Transverse colon (tissue), 4 donors: ENCODE measurements at places on chromosomes 6 and 20.

GRCh38 chr20:458776-459175, 3.6 kb downstream of the TBC1D20 start:
- no peak for DNase-seq

DNA sequence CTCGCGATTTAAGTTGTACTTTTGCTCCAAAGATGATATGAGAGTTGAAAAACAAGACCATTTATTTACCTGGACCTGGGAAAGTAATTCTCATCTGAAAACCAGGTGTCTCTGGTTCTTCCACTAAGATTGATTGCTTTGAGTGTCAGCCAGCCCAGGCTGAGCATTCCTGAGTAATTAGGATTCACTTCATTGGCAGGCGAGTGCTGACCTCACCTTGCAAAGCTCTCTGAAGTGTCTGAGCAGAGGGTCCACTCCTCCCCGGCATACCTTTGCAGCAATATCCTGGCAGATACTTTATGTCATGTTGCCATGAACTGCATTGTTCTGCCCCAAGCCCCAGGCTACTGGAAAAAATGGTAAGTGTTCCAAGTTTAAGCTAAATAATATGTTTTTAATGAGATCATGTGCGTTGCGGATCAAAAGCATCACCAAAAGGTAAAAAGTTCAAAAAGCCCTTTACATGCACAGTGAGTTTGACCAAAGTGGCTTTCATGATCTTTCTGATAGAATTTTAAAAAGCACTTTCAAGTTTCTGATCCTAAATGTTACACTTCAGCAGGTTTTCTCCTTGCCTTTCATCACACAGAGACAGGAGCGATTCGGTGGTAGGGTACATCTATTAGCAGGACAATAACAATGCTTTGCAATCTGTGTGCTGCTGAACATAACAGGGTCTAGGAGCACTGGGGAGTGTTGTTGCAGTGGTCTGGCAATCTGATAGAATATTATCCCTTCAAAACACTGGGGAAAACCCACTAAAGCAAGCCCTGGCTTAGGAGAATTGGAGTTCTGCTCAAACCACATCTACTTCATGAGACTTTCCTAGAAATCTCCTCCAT, 127.8 kb upstream of the EEF1E1 start:
- no peak for DNase-seq

- DNase-seq: no peak
Measured at GRCh38 chr20:33908336-33908735, 85.4 kb upstream of the RALY start.

DNA sequence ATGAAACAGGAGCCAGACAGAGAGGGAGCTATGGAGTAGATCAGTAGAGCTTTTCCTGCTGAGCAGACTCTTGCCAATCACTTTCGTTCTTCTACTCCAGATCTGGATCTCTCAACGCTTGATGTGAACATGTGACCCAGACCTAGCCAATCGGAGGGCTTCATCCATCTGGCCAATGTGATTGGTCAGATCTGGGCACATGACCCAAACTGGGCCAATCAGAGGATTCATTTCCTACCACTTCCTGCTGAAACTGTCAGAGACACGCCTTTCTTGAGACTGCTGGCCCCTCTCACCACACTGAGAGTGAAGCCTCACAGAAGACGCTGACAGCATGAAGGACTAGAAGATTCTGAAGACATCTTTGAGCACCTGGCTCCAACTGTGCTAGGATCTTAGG, 44.2 kb upstream of the ZMYND8 start:
- no peak for DNase-seq

- peak; percentile 55 for DNase-seq
Measured at GRCh38 chr6:89311853-89312531, 3.1 kb downstream of the GABRR2 start.

DNA sequence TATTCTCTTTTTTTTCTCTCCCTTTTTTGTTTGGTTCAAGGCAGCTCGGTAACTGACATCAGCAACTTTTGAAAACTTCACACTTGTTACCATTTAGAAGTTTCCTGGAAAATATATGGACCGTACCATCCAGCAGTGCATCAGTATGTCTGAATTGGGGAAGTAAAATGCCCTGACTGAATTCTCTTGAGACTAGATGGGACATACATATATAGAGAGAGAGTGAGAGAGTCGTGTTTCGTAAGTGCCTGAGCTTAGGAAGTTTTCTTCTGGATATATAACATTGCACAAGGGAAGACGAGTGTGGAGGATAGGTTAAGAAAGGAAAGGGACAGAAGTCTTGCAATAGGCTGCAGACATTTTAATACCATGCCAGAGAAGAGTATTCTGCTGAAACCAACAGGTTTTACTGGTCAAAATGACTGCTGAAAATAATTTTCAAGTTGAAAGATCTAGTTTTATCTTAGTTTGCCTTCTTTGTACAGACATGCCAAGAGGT, 10.6 kb downstream of the HEY2 start:
- DNase-seq: no peak

- no peak for DNase-seq
Measured at GRCh38 chr6:55100686-55101085, 73.6 kb upstream of the HCRTR2 start.

DNA sequence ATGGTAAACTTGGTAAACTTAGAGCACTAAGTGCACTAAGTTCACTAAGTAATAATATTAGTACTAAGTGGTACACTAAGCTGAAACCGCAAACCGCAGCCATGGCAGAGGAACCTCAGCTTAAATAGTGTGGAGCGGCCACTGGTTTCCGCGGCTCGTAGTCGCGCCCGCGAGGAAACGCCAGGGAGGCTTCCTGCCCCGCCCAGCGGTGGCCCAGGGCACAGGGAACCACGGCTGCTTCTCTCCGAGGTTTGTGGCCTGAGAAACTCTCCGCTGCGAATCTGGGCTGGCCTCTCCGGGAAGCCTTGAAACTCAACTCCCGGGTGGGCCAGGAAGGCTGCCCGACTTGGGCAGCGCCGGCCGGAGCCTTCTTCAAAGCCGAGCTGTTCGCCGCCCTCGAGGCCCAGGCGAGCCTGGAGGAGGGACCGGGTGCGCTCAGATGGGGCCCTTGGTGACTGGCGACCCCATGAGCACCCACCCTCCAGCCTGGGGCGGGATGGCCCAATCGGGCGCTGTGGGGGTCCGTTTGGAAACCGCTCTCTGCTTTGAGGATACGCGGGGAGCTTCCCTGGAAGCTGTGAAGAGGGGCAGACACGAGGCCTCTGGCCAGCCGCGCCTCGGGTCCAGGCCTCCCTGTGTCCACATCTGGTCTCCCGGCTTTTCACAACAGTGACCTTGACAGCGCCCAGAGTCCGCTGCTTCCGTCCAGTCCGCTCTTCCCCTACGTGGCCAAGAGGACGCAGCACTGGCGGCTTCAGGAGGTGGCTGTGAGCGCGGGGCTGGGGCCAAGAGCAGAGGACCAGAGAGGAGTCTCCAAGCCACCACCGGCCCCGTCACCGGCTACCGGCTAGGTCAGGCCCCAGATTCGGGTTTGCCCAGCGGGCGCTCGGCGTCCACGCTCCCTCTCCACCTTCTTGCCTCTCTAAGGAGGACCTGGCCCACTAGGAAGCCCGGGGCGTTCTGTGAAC, 25.4 kb upstream of the HLA-E start:
- peak; percentile 61 for DNase-seq

GRCh38 chr6:110183292-110183885, 3.2 kb downstream of the CDC40 start:
- no peak for DNase-seq

DNA sequence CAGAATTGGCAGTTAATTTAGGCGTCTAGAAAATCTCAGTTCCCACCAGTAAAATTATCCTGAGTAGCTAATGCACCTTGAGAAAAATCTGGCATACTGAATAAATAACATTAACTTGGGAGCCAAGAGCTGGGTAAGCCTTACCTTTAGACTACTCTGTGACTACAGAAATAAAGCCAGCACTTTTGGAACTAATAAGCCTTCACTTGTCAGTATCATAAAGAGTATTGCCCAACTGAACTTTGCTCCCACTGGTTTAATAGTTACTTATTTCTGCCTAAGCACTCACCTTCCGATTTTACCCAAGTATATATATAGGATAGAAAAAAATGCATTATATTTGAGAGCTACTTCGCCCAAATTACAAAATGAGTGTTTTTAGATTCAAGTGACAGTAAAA, 10.7 kb downstream of the FAM8A1 start:
- DNase-seq: no peak

GRCh38 chr6:89818977-89819335, 638 bp downstream of the MDN1 start:
- peak; percentile 23 for DNase-seq

DNA sequence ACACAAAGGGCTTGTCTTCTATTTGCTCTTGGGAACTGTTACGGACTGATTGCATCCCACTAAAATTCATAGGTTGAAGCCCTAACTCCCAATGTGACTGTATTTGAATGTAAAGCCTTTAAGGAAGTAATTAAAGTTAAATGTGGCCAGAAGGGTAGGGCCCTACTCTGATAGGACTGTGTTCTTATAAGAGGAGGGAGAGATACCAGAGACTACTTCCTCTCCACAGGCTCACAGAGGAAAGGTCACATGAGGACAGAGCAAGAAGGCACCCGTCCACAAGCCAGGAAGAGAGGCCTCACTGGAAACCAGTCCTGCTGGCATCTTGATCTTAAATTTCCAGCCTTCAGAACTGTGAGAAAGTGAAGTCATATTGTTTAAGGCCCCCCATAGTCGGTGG, 211.9 kb downstream of the CDH26 start:
- no peak for DNase-seq

DNA sequence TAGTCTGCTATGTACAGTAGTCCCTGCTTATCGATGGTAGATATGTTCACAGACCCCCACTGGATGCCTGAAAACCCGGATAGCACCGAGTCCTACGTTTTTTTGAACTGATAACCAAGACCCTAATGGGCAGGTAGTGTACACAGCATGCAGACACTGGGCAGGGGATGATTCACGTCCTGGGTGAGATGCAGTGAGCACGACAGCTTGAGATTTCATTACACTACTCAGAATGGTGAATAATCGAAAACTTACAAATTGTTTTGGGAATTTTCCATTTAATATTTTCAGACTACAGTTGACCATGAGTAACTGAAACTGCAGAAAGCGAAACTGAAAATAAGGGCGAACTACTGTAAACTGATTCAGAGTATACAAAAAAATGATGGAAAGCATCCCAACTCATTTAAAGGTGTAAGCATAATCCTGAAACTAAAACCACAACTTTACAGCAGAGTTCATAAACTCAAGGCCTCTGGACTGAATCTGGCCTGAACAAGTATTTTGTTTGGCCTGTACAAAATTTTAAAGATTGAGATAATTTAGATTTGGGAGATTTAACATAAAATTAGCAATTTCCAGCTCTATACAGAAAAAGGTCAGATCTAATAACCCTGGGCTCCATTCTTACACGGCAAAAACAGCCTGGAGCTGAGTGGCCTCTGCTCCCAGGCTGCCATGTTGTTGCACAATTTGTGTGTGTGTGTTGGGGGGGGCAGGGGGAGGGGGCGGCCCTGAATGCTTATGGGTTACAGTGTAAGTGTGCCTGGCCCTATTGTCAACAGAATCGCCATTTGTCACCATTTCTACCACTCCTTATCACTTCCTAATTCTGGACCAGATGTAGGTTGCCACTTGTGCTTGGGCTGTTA, 34.9 kb downstream of the RNF24 start:
- DNase-seq: no peak

- DNase-seq: no peak
Measured at GRCh38 chr6:132215805-132216204, 185.5 kb downstream of the MOXD1 start.

GRCh38 chr20:44702776-44703175, 12.4 kb upstream of the CCN5 start:
- peak; percentile 64 for DNase-seq

- DNase-seq: peak; percentile 85
Measured at GRCh38 chr6:44219053-44219814, 2.5 kb downstream of the MYMX start.

DNA sequence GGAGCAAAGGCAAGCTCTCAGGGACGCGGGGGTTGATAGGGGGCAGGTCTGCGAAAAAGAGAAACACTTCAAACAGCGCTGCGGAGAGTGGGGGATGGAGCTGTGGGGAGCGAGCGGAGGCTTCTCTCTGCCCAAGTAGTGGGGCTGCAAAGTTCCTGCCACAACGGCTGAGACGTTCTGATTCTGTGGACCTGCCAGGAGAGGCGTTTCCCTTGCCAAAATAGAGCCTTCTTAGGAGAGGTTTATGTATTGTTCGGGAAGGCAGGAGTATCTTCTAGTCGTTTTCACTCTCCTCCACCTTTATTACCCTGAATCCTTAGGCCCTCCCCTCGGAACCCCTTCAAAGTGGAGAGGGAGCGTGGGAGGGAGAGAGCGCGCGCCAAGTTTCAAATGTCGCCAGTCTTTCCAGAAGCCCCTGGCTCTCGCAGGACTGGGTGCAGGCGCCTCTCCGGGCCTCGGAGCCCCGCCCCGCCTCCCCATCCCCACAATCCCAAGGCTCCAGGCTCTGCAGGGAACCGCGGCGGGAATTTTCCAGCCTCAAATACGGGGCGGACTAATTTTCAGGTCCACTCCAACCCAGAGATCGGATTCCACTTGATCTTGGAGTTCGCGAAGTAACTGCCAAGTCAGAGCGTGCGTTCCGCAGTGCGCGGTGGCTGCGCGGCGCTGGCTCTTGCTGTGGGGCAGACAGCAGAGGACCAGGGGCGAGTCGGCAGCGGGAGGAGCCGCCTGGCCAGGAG, 10.0 kb upstream of the POU3F2 start:
- DNase-seq: no peak

DNA sequence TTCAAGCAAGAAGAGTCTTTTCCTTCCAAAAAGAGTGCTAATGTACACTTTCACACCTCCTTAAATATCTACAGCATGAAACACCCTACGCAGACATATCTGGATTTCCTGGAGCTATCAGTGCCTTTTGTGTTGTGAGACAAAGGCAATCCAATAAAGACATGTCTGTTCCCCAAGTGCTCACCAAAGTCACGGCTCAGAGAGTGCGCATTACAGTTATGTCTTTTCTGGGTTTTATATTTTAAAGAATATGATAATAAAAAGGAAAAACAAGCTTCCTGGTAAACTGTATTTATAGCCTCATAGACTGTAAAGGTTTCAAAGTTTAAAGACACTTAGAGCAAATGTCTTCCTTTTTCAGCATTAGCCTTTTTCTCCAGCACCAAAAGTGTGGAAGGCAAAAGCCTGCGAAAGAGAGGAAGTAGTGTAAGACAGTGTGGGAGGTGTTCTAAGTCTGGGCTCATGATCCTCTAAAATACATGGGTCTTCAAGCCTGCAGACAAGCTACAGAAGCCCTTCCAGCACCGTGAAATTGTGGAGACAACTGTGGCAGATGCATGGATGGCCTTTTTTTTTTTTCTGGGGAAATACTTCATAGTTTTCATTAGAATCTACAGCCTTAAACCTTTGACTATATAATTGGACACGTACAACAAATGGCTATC, 135.0 kb upstream of the SLC35B3 start:
- DNase-seq: no peak
